GM12865 (cell line): ENCODE measurements at places on chromosomes 2 and 18.

DNA sequence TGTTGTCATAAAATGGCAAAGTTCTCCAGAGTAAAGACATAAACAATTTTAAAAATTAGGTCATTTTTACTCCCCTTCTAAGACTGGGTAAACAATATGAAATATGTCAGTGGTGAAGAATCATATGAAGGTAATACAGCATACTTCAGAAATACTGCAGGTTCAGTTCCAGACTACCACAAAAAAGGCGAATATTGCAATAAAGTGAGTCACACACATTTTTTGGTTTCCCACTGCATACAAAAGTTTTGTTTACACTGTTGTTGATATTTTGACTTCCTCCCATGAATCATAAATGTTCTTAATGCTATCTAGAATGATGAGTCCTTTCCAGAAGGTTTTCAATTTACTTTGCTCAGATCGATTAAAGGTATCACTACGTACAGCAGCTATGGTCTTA lies 73.5 kb downstream of the SMC6 start:
- DNase-seq = no peak

DNA sequence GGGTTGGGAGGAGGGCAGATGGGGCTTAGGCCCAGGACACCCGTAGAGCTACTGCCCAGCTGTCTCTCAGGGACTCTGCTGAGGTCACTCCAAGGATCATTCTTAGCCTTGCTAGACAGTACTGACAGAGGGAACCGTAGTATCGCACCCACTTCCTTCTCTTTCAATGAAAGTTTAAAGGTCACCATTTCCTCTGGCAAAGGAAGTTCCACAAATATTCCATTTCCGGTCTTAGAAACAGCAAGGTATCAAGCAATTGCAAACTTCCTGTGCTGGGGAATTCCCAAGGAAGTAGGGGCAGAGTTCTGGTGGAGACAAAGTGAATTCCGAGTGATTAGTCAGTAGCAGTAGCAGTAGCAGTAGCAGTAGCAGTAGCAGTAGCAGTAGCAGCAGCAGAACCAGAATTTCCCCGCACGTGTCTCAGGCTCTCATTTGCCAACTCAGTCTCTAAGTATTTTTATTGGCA lies 24.7 kb downstream of the IL1B start:
- peak; percentile 76 for DNase-seq

- no peak for DNase-seq
Measured at GRCh38 chr2:46351098-46351749, 54.0 kb downstream of the EPAS1 start.

- DNase-seq = no peak
Measured at GRCh38 chr2:48162742-48163141, 256.4 kb upstream of the FBXO11 start.

DNA sequence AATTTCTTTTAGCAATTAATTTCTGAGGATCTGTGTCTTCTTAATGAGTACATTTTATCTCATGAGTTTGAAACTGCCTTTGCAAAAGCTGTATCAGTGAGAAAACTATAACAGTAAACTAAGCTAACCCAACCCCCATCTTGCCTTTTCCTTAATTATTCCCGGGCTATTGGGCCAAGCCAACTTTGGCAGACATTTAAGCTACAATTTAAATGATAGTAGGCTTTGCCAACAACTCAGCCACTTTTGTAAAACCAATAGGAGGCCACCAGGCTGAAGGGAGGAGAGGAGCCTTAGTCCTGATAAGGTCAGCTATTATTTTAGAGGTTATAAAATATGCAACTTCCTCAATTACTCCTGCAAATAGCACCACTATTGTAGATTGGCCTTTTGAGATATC lies 218.0 kb upstream of the KCNJ3 start:
- no peak for DNase-seq

DNA sequence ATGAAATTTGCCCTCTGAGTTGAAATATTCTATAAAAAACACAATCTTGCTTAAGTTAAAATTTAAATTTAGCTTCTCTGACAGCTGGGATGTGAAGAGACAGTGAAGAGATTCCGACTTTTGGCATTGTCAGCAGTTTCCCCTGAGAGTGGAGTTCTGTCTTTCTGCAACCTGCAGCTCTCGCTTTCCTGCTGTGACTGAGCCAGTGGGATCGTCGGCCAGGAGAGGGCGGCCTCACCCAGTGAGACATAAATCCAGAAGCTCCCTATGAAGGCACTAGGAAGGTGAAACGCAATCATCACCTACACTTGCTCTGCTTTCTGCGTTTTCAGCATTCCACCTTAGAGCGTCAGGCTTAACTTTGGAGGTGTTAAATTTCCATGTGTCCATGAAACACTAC lies 75.4 kb upstream of the HNMT start:
- DNase-seq = peak; percentile 32

- DNase-seq = no peak
Measured at GRCh38 chr2:129881786-129882396, 97.6 kb upstream of the RAB6C start.

DNA sequence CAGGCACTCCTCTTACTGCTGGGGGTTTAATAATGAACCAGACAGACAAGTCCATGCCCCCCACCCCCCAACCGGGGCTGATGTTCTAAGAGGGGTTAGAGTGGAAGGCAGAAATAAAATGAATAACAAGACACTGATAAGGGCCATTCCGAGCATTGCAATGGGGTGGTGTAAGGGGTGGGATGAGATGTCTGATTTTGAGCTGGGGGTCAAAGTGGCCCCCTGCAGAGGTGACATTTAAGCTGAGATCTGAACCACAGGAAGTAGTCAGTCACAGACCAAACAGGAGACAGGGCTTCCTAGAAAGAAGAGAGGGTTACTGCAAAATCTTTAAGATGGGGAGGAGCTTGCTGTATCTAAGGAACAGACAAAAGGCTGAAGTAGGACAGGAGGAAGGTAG lies 180.6 kb upstream of the SH3BP4 start:
- no peak for DNase-seq

DNA sequence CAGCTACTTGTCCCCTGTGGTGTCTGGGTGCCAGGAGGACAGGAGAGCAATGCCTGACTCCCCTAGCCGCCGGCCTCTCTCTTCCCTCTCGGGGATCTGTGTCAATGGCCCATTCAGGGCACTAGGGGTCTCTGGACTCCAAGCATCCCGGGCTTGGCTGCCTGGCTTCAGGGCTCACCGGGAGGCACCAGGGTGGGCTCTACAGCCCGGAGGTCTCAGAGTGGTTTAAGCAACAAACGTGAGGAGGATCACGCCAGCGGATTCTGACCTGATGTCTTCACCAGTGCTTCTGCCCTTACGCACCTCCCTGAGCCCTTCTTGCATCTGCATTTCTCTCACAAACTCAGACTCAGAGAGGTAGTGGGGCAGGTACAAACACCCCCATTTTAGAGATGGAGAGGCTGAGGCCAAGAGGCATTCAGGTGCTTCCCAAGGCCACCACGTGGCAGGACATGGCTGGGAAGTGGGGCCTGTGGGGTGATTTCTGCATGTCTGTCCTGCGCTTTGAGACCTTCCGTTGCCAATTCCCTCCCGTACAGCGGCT lies 243.0 kb downstream of the CELF4 start:
- peak; percentile 42 for DNase-seq

DNA sequence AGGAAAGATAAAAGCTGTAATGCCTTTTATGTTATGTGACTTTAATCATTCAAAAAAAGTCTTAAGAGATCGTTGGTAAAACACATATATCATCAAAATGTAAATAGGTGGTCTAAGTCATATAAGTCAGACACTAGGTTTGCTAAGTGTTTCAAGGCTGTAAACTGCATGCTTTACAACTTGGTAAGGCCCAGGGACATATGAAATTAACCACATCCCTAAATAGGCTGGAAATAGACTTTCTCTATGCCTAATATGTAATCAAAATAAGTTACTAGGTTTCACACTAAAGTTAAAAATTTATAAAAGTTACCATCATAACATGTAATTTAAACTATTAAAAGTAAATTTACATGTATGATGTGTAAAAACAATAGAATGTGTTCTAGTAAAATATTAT lies 946.3 kb upstream of the LRATD1 start:
- no peak for DNase-seq

DNA sequence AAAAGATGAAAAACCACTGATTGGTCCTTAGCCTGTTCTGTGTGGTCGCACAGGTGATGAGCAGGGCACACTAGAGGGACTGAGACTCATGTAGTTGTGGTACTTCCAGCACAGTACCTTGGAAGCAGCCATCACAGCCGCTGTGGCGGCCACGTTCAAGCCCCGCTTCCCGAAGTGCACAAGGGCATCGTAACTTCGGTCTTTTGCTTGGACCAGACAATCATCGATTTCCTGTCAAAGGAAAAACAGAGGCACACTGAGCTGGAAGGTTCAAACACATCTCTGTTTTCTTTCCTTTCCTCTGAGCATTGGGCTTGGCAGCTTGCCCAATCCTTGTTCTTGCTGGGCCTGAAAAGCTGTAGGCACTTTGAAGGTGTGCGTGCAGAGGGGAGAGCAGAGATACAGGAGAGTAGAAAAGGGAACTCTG lies 52.6 kb downstream of the MRPL35 start:
- DNase-seq = no peak

DNA sequence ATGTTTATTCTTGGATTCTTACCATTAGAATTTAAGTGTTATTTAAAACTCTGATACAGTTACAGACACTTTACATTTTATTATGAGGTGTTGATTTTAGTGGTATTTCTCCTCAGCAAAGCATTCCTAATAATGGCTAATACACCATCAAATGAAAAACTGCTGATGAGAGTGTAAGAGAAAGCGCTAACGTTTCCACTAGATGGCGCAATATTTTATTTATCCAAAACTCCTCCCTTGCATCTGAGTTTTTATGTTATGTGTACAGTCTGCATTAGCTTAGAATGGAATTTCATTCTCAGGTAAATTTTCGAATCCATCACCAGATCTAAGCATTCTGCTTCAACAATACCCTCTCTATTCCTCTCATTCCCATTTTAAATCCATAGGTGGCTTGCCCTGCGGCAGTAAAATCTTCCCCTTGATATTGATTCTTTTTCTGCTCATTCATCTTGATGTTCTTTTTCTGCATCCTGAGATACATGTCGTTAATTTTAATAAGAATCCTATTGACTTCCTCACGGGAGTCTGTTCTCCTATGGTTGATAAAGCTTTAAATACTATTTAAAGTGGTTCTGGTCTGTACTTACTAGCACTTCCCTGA lies 53.9 kb downstream of the PRKRA start:
- DNase-seq = peak; percentile 71

GRCh38 chr18:68940754-68941153 lies 142.9 kb downstream of the CCDC102B start:
- DNase-seq = no peak

DNA sequence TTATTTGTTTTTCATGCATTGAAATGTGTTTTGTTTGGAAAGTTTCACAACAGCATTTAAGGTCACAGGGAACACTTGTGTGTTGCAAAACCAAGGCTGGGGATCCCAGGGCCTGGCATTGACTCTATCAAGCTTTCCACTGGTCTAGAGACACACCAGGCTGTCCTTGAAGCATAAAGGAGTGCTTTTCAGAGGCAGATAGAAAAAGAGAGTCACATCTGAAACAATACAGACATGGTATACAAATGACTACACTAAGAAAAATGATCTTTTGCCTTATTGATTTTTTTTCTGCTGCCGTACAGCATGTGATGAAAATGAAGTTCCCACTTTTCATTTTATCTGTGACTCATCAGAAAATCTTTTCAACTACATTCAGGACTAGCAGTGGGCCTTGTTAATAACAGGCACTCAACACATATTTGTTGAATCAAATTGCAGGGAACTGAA lies 61.9 kb upstream of the ZCCHC2 start:
- no peak for DNase-seq

DNA sequence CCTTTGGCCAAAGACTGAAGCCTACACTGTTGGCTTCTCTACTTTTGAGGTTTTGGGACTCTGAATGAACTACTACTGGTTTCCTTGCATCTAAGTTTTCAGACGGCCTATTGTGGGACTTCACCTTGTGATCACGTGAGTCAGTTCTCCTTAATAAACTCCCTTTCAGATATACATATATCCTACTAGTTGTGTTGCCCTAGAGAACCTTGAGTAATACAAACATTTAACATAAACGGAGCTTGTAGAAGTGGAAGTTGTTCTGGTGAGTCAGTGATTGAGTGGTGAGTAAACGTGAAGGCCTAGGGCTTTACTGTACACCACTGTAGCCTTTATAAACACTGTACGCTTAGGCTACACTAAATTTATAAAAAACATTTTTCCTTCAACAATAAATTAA lies 107.2 kb upstream of the CDH2 start:
- DNase-seq = no peak

DNA sequence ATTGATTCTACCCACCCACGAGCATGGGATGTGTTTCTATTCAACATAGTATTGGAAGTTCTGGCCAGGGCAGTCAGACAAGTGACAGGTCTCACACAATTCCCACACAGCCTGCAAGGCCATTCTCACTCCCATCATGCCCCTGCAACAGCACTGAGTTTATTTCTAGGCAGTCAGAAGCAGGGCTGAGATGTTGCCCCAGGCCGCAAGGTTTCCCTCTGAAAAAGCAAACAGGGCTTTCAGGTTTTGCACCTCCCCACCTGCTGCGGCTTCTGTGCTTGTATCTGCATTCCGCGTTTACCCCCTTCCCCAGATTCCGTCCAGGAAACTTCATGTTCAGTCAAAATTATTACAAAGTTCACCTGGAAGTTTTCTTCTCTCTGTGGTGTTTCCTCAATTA lies 9.4 kb upstream of the TACR1 start:
- no peak for DNase-seq

GRCh38 chr18:2121224-2121623 lies 450.1 kb downstream of the METTL4 start:
- no peak for DNase-seq

GRCh38 chr2:182066400-182067087 lies 80.9 kb downstream of the PPP1R1C start:
- no peak for DNase-seq

DNA sequence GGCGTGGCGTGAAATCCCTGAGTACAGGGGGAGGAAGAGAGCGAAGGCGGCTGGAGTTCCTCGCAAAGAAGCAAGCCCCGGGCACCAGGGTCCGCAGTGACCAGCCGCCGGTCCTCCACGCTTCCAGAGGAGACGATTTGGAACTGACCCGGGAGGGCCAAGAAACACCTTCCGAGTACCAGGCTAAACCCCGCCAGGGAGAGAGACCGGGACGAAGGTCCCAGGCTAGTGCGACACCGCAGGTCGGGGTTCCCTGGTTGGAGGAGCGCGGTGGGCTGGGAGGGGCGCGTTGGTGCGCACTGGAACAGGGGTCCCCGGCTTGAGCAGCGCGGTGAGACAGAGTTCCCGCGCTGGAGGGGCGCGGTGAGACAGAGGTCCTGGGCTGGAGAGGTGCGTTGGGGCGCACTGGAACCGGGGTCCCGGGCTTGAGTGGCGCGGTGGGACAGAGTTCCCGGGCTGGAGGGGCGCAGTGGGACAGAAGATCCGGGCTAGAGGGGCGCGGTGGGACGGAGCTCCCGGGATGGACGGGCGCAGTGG lies 901 bp downstream of the WDFY1 start:
- DNase-seq = peak; percentile 30

GRCh38 chr18:10319026-10319425 lies 135.4 kb upstream of the APCDD1 start:
- DNase-seq = no peak
